ENCODE measurements at places on chromosomes 3 and 15. TPM values are rescaled to one million over a fixed set of nuclear protein-coding genes. Genes with fewer than 3 reads are reported as not detected.

DNA sequence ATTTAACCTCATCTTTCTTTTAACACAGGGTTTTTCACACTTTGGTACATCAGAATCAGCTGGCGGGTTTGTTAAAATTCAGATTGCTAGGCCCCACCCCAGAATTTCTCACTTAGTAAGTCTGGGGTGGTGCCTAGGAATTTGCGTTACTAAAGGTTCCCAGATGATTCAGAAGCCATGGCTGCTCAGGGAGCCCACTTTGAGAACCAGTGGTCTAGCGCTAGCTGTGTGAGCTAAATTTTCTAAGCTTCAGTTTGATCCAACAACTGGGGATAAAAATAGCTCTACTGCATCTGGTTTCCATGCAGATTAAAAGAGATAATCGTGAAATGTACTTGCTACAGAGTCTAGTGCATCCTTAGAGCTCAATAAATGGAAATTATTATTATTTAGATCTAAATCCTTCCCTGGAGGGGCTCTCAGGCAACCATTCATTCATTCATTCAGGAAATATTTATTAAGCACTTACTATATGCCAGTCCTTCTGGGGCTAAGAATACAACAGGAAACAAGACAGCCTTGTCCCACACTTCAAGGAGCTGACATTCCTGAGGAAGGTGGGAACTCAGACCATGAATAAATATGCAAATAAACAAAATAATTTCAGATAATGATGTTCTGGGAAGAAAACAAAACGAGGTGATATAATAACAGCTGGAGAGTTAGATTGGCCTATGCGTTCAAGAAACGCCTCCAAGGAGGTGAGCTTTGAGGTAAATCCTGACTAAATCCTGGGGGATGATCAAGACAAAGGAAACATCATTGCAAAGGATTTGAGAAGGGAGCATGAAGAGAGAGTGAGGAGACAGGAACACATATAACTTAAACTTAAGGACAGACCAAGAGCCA, 3.9 kb upstream of the CIDEC start:
- no peak for DNase-seq

GRCh38 chr3:188421151-188421821, 267.3 kb downstream of the LPP start:
- DNase-seq, result no peak

RSRC1 gene
- 32.1 TPM for polyA plus RNA-seq

CA12 gene
- 123 TPM for polyA plus RNA-seq

All from renal pelvis (tissue), 12 donors.